Astrocyte (in vitro differentiated cells and primary cell): ENCODE measurements at places on chromosomes 5 and 9.

DNA sequence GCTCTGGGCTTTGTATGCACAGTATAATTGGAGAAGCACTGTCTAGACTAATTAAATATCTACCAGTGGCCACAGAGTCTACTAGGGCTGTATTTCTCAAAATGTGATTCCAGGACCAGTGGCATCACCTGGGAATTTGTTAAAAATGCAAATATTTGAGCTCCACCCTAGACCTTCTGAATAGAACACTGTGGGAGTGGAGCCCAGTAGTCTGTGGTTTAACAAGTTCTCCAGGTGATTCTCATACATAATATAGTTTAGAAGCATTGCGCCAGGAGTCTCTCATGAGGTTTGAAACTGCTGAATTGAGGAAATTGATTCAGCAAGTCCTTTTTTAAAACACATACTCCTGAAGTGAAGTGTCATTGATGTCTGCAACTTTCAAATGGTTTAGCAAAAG, 74.7 kb downstream of the FCHO2 start:
- no peak overlapping the region for H3K4me3 ChIP-seq
- no peaks in the 10 kb centered on the region for H3K36me3 ChIP-seq
- peaks cover 23% of the 10 kb centered on the region for H3K4me1 ChIP-seq
- no peaks in the 10 kb centered on the region for H3K27me3 ChIP-seq
- peak overlapping the region; percentile 66 for H3K27ac ChIP-seq

- H3K27ac ChIP-seq = no peak overlapping the region
- peaks cover 46% of the 10 kb centered on the region for H3K4me1 ChIP-seq
- peak overlapping the region; percentile 42 for H3K4me3 ChIP-seq
- H3K27me3 ChIP-seq = no peaks in the 10 kb centered on the region
- no peaks in the 10 kb centered on the region for H3K36me3 ChIP-seq
Measured at GRCh38 chr5:78509884-78510769, 138.4 kb downstream of the LHFPL2 start.

GRCh38 chr5:145829708-145830361, 5.3 kb downstream of the PRELID2 start:
- H3K27ac ChIP-seq = no peak overlapping the region
- H3K36me3 ChIP-seq = no peaks in the 10 kb centered on the region
- peaks cover 3% of the 10 kb centered on the region for H3K4me1 ChIP-seq
- DNase-seq = no peak
- no peak overlapping the region for H3K4me3 ChIP-seq

GRCh38 chr5:127079994-127080491, 6.7 kb upstream of the C5orf63 start:
- H3K27ac ChIP-seq = no peak overlapping the region
- no peak for DNase-seq
- H3K4me3 ChIP-seq = no peak overlapping the region
- H3K4me1 ChIP-seq = peaks cover 11% of the 10 kb centered on the region
- no peaks in the 10 kb centered on the region for H3K36me3 ChIP-seq
- H3K27me3 ChIP-seq = no peaks in the 10 kb centered on the region

DNA sequence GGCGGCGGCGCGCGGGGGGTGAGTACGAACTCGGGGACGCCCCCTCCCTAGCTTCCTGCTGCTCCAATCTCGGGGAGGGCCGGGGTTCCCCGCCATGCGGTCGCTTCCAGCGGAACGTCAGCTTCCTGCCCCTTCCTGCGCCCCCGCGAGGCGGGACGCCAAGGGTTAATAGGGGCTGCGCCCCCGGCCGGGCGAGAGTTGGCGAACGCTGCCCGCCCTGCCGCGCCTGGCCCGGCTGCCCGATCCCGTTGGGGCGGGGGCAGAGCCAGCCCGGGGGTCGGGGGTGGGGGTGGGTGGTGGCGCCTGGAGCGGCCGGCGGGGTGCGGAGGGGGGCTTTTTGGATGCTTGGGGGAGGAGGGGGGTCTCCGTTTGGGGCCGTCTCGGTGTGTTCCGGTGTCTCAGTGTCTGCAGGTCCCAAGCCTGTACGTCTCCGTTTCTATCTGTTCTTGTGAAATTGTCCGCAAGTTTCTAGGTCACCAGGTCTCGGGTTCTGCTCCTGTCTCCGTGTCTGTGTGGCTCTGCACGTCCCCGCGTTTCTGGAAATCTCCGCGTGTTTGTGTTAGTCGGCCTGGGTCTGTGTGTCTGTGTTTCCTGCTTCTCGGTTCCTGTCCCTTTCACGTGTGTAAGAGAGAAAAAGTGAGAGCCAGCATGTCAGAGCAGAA, 789 bp downstream of the COL27A1 start:
- peak overlapping the region; percentile 83 for H3K27ac ChIP-seq
- peaks cover 33% of the 10 kb centered on the region for H3K4me1 ChIP-seq
- H3K4me3 ChIP-seq = peak overlapping the region; percentile 85
- H3K27me3 ChIP-seq = peaks cover 14% of the 10 kb centered on the region
